Osteocyte (in vitro differentiated cells): ENCODE measurements at places on chromosomes 2 and 18.

- no peak overlapping the region for H3K4me3 ChIP-seq
- H3K36me3 ChIP-seq = no peaks in the 10 kb centered on the region
- peaks cover 39% of the 10 kb centered on the region for H3K27me3 ChIP-seq
- no peak for DNase-seq
Observed at GRCh38 chr2:98032086-98032485, 36.3 kb upstream of the TMEM131 start.

GRCh38 chr2:190988910-190989309, 25.1 kb downstream of the STAT1 start:
- no peaks in the 10 kb centered on the region for H3K27me3 ChIP-seq
- peaks cover 74% of the 10 kb centered on the region for H3K36me3 ChIP-seq
- H3K4me3 ChIP-seq = no peak overlapping the region
- DNase-seq = no peak

GRCh38 chr2:38610851-38611801, 8.4 kb upstream of the HNRNPLL start:
- H3K4me1 ChIP-seq = peaks cover 6% of the 10 kb centered on the region
- no peaks in the 10 kb centered on the region for H3K36me3 ChIP-seq
- DNase-seq = no peak

- H3K27ac ChIP-seq = peak overlapping the region; percentile 9
- H3K36me3 ChIP-seq = no peaks in the 10 kb centered on the region
- no peak overlapping the region for H3K4me3 ChIP-seq
- H3K27me3 ChIP-seq = no peaks in the 10 kb centered on the region
- no peak for DNase-seq
Observed at GRCh38 chr2:189533288-189534035, 47.1 kb downstream of the SLC40A1 start.

- H3K27ac ChIP-seq = no peak overlapping the region
- no peak for DNase-seq
- peaks cover 30% of the 10 kb centered on the region for H3K4me1 ChIP-seq
- H3K36me3 ChIP-seq = no peaks in the 10 kb centered on the region
- H3K4me3 ChIP-seq = no peak overlapping the region
- H3K27me3 ChIP-seq = no peaks in the 10 kb centered on the region
Observed at GRCh38 chr2:173043476-173043875, 32.2 kb upstream of the MAP3K20 start.

- H3K4me1 ChIP-seq = peaks cover 72% of the 10 kb centered on the region
- H3K4me3 ChIP-seq = peak overlapping the region; percentile 48
- no peaks in the 10 kb centered on the region for H3K36me3 ChIP-seq
- H3K27me3 ChIP-seq = no peaks in the 10 kb centered on the region
Observed at GRCh38 chr2:9191041-9191481, 15.6 kb upstream of the ASAP2 start.

- peak within 1 kb of the TSS; percentile 73 for H3K4me3 ChIP-seq
- peak within 1 kb of the TSS; percentile 76 for H3K27ac ChIP-seq
- peaks cover 7% of the 10 kb centered on the region for H3K27me3 ChIP-seq
- peaks cover 29% of the 10 kb centered on the region for H3K36me3 ChIP-seq
- DNase-seq = peak; percentile 96
Observed at GRCh38 chr2:120223034-120223912, at the start of gene TMEM185B. Gene TMEM185B (minus strand): TSS chr2:120223400. CDS start chr2:120222976, 424 bp downstream.

DNA sequence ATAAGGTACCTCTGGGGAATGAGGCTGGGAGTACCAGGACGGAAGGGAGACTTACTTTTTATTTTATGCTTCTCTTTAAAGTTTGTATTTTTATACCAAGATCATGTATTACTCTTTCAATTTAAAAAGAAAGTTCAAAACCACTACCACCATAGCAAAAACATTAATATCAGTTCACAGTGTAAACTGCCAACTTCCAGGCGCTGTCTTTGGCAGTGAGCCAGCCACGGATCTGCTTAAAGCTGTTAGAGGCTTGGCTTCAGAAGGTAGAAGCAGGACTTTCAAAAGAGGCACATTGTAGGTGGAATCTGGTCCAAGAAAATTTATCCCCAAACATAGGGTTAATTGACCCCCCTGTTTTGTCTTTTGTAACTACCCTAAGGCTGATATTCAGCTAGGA, 74.8 kb downstream of the B3GNT2 start:
- H3K27ac ChIP-seq = no peak overlapping the region
- H3K4me3 ChIP-seq = no peak overlapping the region
- DNase-seq = no peak
- H3K4me1 ChIP-seq = peaks cover 19% of the 10 kb centered on the region
- H3K36me3 ChIP-seq = no peaks in the 10 kb centered on the region

DNA sequence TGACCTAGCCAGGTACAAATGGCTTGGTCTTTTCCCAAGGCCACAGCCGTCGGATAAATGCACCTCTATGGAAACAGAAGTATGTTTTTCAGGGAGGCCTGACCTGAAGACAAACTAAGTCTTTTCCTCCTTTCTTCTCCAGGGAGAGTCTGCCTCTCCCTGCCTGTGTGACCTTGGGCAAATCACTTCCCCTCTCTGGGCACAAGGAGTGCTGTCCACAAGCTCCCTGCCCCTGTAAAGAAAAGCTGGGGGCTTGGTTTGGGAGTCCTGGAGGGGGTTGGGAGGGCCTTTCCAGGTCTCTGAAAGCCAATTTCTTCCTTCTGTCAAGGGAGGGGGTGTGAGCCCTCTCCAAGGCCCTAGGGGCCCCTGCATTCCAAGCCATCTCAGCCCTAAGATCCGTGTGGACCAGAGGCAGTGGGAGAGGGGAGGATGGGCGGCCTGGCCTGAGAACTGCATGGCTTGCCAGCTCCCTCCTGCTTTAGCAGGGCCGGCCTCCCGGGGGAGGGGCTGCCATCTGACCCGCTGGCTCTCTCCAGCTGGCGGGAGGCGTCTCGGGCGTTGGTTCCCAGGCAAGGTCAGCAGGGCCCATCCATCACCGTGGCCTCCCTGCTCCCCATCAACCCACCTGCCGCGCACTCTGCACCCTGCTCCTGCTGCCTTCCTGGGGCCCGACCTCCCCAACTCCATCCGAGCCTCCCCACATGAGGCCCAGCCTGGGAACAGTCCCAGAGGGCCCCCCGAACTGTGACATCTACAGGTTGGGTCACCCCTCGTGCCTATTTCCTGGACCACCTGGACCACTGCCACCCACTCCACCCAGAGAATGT, 61.4 kb downstream of the SMAD7 start:
- no peaks in the 10 kb centered on the region for H3K36me3 ChIP-seq
- peaks cover 30% of the 10 kb centered on the region for H3K4me1 ChIP-seq
- no peak overlapping the region for H3K4me3 ChIP-seq
- no peaks in the 10 kb centered on the region for H3K27me3 ChIP-seq
- no peak overlapping the region for H3K27ac ChIP-seq
- DNase-seq = no peak

GRCh38 chr2:8987410-8987809, 16.1 kb downstream of the MBOAT2 start:
- no peak overlapping the region for H3K27ac ChIP-seq
- no peak overlapping the region for H3K4me3 ChIP-seq
- H3K27me3 ChIP-seq = no peaks in the 10 kb centered on the region

GRCh38 chr18:27656167-27656778, 471.2 kb upstream of the CHST9 start:
- no peak for DNase-seq
- H3K4me3 ChIP-seq = no peak overlapping the region

DNA sequence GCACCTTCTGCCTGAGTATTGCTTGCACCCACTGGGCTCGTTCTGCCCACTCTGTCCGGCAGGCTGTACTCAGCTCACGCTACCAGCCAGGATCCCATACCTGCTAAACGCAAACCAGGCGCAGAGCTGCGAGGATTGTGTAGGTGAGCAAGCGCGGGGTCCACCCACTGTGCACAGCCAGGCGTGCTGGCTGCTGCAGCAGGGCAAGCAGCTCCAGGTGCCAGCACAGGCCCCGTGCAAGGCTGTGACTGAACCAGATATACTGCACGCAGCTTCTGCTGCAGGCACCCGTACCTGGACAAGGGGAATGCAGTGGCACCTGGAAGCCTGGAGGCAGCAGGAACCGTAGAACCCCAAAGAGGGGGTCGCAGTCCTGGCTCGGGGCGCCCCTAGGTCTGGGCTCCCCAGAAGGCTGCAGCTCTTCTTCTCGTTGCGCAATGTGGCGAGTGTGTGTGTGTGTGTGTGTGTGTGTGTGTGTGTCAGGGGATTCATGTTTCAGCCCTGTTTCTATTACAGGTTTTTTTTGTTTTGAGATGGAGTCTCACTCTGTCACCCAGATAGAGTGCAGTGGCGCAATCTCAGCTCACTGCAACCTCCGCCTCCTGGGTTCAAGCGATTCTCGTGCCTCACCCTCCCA, 46.1 kb upstream of the RAB1A start:
- H3K27me3 ChIP-seq = peaks cover 6% of the 10 kb centered on the region
- H3K36me3 ChIP-seq = no peaks in the 10 kb centered on the region
- H3K4me1 ChIP-seq = no peaks in the 10 kb centered on the region

- H3K36me3 ChIP-seq = no peaks in the 10 kb centered on the region
- no peak overlapping the region for H3K27ac ChIP-seq
- H3K27me3 ChIP-seq = no peaks in the 10 kb centered on the region
- no peak for DNase-seq
- H3K4me1 ChIP-seq = no peaks in the 10 kb centered on the region
Observed at GRCh38 chr2:208595386-208596275, 189.0 kb downstream of the PTH2R start.

DNA sequence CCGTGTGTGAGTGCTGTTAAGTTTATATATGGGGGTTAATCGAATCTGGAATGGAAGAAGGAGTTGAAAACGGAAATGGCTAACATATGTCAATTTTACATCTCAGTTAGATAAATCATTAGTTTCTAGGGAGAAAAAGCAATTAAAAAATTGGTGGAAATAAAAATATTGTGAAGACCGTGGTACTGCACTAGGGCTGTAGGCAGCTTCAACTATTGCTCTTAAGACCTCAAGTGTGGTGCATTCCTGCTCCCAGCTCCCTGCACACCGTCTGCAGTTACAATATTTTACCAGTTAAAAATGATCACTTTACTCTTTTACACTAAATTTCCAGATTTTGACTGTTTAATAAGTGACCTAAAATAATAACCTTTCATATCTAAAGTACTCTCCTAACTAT, 977.3 kb upstream of the POU3F3 start:
- H3K4me1 ChIP-seq = no peaks in the 10 kb centered on the region
- no peak overlapping the region for H3K4me3 ChIP-seq
- peaks cover 2% of the 10 kb centered on the region for H3K27me3 ChIP-seq
- H3K27ac ChIP-seq = no peak overlapping the region

DNA sequence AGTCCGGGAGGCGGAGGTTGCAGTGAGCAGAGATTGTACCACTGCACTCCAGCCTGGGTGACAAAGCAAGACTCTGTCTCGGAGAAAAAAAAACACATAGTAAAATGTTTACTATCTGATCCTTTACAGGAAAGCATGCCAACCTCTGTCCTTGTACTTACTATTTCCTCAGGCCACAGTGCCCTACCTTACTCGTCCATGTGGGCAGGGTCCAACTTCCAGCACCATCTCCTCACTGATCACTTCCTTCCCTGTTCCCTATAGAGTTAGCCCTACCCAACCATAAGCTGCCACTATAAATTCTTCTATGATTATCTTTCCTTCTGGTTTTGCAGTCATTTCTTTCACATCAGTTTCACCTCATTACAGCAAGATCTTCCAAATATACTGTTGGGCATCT, 136.2 kb downstream of the MYO5B start:
- no peak overlapping the region for H3K4me3 ChIP-seq
- no peaks in the 10 kb centered on the region for H3K36me3 ChIP-seq
- no peak overlapping the region for H3K27ac ChIP-seq

- no peaks in the 10 kb centered on the region for H3K36me3 ChIP-seq
- H3K4me1 ChIP-seq = no peaks in the 10 kb centered on the region
- H3K27me3 ChIP-seq = peaks cover 13% of the 10 kb centered on the region
- H3K4me3 ChIP-seq = no peak overlapping the region
Observed at GRCh38 chr2:119026890-119027289, 84.9 kb downstream of the MARCO start.

- H3K27ac ChIP-seq = no peak overlapping the region
- DNase-seq = no peak
- no peaks in the 10 kb centered on the region for H3K36me3 ChIP-seq
- H3K4me1 ChIP-seq = no peaks in the 10 kb centered on the region
- no peak overlapping the region for H3K4me3 ChIP-seq
- H3K27me3 ChIP-seq = peaks cover 14% of the 10 kb centered on the region
Observed at GRCh38 chr2:130252880-130253645, 54.8 kb upstream of the TUBA3E start.

DNA sequence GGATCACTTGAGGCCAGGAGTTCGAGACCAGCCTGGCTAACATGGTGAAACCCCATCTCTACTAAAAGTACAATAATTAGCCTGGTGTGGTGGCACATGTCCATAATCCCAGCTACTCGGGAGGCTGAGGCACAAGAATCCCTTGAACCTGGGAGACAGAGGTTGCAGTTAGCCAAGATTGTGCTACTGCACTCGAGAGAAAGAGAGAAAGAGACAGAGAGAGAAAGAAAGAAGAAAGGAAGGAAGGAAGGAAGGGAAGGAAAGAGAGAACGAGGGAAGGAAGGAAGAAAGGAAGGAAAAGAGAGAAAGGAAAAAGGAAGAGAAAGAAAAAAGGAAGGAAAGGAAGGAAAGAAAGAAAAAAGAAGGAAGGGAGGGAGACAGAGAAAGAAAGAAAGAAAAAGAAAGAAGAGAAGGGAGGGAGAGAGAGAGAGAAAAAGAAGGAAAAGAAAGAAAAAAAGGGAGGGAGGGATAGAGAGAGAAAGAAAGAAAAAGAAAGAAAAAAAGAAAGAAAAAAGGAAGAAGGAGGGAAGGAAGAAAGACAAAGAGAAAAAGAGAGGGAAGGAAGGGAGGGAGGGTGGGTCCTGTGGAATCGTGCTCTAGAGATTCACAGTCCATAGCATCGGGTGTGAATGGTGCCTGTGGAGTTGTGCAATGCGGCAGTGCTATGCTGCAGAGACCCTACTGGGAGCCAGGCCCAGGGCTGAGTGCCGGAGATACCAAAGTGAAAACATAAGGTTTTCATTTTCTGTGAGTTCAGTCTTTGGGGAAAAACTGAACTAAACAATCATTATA, 4.6 kb upstream of the SDC1 start:
- H3K27me3 ChIP-seq = no peaks in the 10 kb centered on the region
- no peak overlapping the region for H3K27ac ChIP-seq
- H3K4me1 ChIP-seq = peaks cover 9% of the 10 kb centered on the region

- no peak for DNase-seq
- no peaks in the 10 kb centered on the region for H3K36me3 ChIP-seq
- peaks cover 8% of the 10 kb centered on the region for H3K27me3 ChIP-seq
- H3K4me1 ChIP-seq = no peaks in the 10 kb centered on the region
Observed at GRCh38 chr2:48433682-48434081, 96.3 kb upstream of the STON1 start.

- H3K27ac ChIP-seq = no peak overlapping the region
- no peak for DNase-seq
- no peaks in the 10 kb centered on the region for H3K27me3 ChIP-seq
- H3K4me1 ChIP-seq = peaks cover 19% of the 10 kb centered on the region
- no peaks in the 10 kb centered on the region for H3K36me3 ChIP-seq
- no peak overlapping the region for H3K4me3 ChIP-seq
Observed at GRCh38 chr2:85423525-85423924, 5.0 kb downstream of the SH2D6 start.
